ENCODE measurements at places on chromosomes 11 and 22.

- no peak for DNase-seq
Measured at GRCh38 chr22:48885919-48886305, 941.8 kb downstream of the BRD1 start.

- peak; percentile 23 for DNase-seq
Measured at GRCh38 chr11:69218946-69219720, 63.4 kb downstream of the SMIM38 start.

- no peak for DNase-seq
Measured at GRCh38 chr11:116517584-116517983, 255.2 kb downstream of the BUD13 start.

DNA sequence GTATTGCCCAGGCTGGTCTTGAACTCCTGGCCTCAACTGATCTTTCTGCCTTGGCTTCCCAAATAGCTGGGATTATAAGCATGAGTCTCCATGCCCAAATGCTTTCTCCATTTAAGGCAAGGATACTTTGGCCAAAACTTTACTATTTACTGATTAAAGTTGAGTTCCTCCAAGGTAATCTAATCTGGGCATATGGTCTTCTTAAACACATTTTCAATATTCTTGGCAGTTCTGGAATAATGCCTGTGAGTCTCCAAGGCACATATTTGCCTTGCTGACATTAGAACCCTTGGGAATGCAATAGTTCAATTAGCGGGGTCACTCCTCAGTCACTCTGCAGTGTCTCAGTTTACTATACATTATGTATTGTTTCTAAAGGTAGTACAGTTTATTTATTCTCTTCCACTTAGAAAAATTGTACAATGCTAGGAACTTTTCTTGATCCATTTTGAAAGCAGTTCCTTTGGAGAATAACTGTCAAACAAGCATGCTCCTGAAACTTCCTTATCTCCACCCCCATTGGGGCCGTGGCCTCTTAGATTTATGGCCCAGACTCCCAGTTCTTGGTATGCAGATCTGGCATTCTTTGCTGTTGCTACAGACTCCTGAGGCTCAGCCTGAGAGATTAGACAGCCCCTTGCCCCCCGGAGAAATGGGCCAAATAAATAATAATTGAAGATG, 13.1 kb upstream of the RAB38 start:
- no peak for DNase-seq

DNA sequence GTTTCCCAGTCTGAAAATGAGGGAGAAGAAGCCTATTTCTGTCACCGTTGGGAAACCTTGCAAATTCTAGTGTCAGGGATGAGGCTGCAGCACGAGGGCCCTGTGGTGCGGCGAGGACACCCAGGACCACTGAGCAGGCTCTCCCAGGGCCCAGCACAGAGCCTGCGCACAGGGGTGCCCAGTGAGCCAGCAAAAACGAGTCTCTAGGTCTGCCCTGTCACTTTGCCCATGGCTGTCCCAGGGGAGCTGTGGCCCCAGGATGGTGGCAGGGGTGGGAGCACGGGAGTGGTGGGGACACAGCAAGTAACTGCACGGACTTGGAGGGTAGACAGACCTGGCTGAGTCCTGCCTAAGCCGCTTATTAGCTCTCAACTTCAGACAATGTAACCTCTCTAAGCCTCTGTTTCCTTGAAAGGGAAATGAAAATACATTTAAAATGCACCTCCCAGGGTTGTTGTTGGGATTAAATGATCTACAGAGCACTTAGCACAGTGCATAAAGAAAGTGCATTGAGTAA, 44.2 kb downstream of the DSCAML1 start:
- no peak for DNase-seq

- DNase-seq = no peak
Measured at GRCh38 chr11:20634044-20634443, 34.6 kb downstream of the SLC6A5 start.

- DNase-seq = no peak
Measured at GRCh38 chr11:107275632-107276031, 182.0 kb downstream of the CWF19L2 start.

All from activated T-cell treated with anti-CD3 and anti-CD28 coated beads, Interleukin-2, amount 50 U/mL, for 24 hours (primary cell).